ENCODE measurements at places on chromosomes 13 and 19. TPM values are rescaled to one million over a fixed set of nuclear protein-coding genes. Genes with fewer than 3 reads are reported as not detected.

The FPR1 gene
- 6.7 TPM for total RNA-seq

The TMEM145 gene
- 47.1 TPM for total RNA-seq

The COL5A3 gene
- 1.2 TPM for total RNA-seq

The TMIGD2 gene
- 2.7 TPM for total RNA-seq

The TBXA2R gene
- total RNA-seq = 0.78 TPM

The ZNF180 gene
- 19.5 TPM for total RNA-seq

The ZNF729 gene
- total RNA-seq = not detected

The FSD1 gene
- total RNA-seq = 28.4 TPM

The INAFM1 gene
- total RNA-seq = 2.3 TPM

The EFNA2 gene
- total RNA-seq = 8.1 TPM

The ZNF45 gene
- total RNA-seq = 30.1 TPM

The PIAS4 gene
- 22.5 TPM for total RNA-seq

The GNG7 gene
- total RNA-seq = 4.2 TPM

The PCDH17 gene
- total RNA-seq = 21.1 TPM

The GAPDHS gene
- total RNA-seq = not detected

The OPA3 gene
- 2.0 TPM for total RNA-seq

The RPL13A gene
- total RNA-seq = 2,203 TPM

The POGLUT2 gene
- 11.5 TPM for total RNA-seq

The ERICH4 gene
- total RNA-seq = not detected

The GPC6 gene
- 9.8 TPM for total RNA-seq

The ZNF582 gene
- 4.8 TPM for total RNA-seq

The C1QTNF9B gene
- not detected for total RNA-seq

The ZNF569 gene
- total RNA-seq = 28.7 TPM

The KLK11 gene
- not detected for total RNA-seq

The SHISA7 gene
- total RNA-seq = 4.2 TPM

The PROZ gene
- not detected for total RNA-seq

The WDR87 gene
- total RNA-seq = not detected
